ENCODE measurements at places on chromosomes 6 and 20. TPM values are rescaled to one million over a fixed set of nuclear protein-coding genes. Genes with fewer than 3 reads are reported as not detected.
A peak's percentile ranks its signal among the peaks of the same experiment; 100 is the strongest.

Gene TFAP2A
- total RNA-seq = 0.21 TPM

- DNase-seq = no peak
Observed at GRCh38 chr6:109794201-109794923, 103.3 kb downstream of the FIG4 start.

Gene MAFB
- total RNA-seq = 12.4 TPM

GRCh38 chr6:118240878-118241528, 307.1 kb upstream of the PLN start:
- no peak for DNase-seq

GRCh38 chr6:74973591-74973990, 232.3 kb downstream of the COL12A1 start:
- DNase-seq = no peak

Gene COL9A3
- total RNA-seq = 1.8 TPM

Gene ZSCAN23
- 1.2 TPM for total RNA-seq

DNA sequence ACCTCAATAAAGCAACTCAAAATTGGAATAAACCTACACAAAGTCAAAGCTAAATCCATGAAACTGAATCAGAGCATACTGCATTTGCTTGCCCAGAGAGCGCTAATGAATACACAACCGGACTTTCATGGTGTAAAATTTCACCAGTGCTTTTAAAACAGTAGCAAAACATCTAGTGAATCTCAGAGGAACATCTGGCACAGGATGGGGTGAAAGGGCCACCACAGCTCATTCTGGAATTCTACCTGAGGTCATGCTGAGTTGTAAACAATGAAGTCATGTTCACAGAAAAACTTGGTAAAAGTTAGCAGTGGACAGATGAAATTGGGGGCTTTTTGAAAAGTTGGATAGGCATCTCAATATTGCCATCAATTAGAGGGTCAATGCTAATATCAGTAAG, 125.6 kb upstream of the STXBP5 start:
- no peak for DNase-seq

Gene MICAL1
- 5.8 TPM for total RNA-seq

Gene SLC17A4
- not detected for total RNA-seq

Gene ADGB
- not detected for total RNA-seq

GRCh38 chr6:129643968-129644367, 66.0 kb downstream of the ARHGAP18 start:
- no peak for DNase-seq

DNA sequence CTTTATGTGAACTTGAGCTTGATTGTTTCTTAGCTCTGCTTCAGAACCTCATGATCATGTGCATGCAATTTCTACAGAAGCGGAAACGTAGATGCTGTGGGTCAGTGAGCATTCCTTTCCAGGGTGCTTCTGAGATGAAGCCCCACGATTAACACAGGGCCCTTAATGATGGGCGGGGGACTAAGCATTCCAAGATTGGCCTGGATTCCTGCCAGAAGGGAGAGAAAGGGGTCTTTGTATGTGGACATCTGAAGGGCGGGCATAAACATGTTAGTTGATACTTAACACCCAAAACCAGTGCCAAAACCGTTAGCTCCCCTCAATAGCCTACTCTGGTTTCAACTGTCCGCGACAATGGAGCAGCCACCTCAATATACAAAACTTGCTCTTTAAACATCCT, 46.9 kb upstream of the POU3F2 start:
- no peak for DNase-seq

Gene LMBRD1
- 36.8 TPM for total RNA-seq

- DNase-seq = no peak
Observed at GRCh38 chr6:19440531-19440930, 396.6 kb upstream of the ID4 start.

DNA sequence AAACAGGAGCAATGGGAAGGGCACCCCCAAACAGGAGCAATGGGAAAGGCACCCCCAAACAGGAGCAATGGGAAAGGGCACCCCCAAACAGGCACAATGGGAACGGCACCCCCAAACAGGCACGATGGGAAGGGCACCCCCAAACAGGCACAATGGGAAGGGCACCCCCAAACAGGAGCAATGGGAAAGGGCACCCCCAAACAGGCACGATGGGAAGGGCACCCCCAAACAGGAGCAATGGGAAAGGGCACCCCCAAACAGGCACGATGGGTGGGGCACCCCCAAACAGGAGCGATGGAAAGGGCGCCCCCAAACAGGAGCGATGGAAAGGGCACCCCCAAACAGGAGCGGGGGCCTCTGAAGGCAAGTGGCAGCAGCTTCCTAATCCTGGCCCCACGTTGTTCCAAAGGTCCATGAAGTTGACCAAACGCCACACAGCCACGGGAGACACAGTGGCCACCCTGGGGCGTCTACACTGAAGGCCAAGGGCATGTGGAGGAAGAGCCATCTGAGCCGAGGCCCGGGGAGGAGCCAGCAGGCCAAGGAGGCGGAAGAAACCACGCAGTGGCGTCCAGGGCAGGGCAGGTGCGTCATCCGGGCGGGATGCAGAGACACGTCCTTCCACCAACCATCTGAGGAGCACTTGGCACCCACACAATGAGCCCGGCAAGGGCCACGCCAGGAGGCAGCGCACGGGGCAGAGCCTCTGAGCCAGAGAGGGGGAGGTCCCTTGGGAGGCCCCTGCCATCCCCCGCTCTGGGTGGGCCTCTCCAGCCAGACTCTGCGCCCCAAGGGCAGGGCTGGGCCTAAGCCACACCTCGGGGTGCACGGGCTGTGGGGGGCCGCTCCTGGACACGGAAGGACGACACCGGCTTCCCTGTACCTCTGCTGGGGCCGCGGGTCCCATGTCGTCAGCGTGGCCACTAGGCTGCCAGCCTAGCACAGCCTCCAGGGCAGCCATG, 21.5 kb upstream of the NTSR1 start:
- DNase-seq = no peak

GRCh38 chr6:143984666-143985065, 23.4 kb downstream of the PLAGL1 start:
- DNase-seq = no peak

Gene TULP4
- total RNA-seq = 99.5 TPM

Gene SLC35D3
- total RNA-seq = not detected

- no peak for DNase-seq
Observed at GRCh38 chr6:55953335-55953734, 77.9 kb upstream of the BMP5 start.

- DNase-seq = no peak
Observed at GRCh38 chr20:33105316-33105924, 26.0 kb downstream of the BPIFB4 start.

Gene HDGFL1
- not detected for total RNA-seq

Gene COL11A2
- 3.9 TPM for total RNA-seq

Gene DLGAP4
- total RNA-seq = 68.8 TPM

DNA sequence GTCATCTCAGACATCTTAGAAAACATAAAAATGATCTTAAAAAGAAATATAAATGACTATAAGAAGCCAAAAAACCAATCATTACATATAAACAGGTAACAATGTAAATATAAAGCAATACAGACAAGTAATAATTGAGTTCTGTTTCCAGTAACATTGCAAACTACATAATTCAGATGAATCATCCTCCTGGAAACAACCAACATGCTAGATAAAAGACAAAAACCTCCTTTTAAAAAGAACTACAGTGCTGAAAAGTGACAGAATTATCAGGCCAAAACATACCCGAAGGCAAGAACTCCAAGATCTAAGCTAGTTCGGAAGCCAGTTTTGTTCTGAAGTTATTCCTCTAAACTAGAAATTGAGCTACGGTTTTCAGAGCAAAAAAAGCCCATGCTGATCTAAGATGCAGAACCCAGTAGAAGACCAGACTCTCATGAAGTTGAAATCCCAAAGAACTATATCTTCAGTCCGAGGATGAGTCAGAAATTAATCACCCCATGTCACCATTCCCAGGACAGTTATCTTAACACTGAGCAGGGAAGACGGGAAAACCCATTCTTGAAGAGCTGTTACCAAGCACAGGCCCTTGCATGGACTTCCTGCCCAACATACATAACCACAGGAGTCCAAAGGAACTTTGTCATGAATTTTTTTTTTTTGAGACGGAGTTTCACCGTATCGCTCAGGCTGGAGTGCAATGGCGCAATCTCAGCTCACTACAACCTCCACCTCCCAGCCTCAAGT, 9.8 kb downstream of the PGM3 start:
- DNase-seq = no peak

DNA sequence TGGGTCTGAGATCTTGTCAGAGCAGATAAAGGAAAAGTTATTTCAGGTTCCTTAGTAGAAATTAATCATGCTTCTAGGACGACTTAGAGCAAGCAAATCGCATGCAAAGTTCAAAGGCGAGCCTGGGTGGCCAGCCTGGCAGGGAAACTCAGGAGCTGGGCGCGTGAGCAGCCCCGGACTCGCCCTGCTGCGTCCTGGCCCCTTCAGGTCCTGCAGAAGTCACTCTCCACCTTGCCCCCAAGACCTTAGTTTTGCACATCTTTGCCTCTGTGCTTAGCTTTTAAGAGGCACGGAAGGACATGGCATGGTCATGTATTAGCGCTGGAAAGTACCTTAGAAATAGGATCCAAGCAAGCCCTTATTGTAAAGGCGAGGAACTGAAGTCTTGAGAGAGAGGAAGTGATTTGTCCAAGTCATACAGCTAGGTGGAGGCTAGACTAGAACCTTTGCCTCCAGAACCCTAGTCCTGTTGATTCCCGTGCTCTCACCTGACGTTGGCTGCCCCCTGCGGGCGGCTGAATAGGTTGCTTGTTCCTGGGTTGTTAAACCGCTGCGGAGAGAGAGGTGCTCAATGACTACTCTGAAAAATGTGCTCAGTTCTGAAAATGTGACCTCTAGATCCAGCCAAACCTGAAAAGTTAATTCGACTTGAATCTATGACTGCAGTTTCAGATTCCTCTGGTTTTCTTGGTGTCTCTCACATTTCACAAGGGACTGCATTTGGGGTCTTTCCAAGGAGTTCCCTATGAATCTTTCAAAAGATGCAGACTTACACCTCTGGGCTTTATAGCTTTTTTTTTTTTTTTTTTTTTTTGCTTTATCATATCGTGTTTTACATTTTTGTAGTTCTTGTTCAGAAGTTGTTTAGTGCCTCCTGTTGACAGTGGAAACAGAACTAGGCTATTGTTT, 2.7 kb downstream of the MYB start:
- no peak for DNase-seq

Gene PNPLA1
- not detected for total RNA-seq

Gene POM121L2
- total RNA-seq = not detected

Gene CCM2L
- total RNA-seq = 8.3 TPM

Gene VSX1
- total RNA-seq = 0.20 TPM

Gene KIF25
- total RNA-seq = not detected

Gene BCAS4
- 2.2 TPM for total RNA-seq

GRCh38 chr20:11158589-11158988, 484.8 kb upstream of the JAG1 start:
- no peak for DNase-seq

GRCh38 chr6:154731296-154732218, 1.7 kb upstream of the SCAF8 start:
- DNase-seq = no peak

Gene SYCP2
- 1.1 TPM for total RNA-seq

- no peak for DNase-seq
Observed at GRCh38 chr6:589090-589489, 67.8 kb downstream of the HUS1B start.

Gene TMEM244
- total RNA-seq = not detected

GRCh38 chr6:148689168-148689567, 57.7 kb upstream of the UST start:
- no peak for DNase-seq

- DNase-seq = peak; percentile 18
Observed at GRCh38 chr6:4253604-4254231, 118.3 kb upstream of the ECI2 start.

DNA sequence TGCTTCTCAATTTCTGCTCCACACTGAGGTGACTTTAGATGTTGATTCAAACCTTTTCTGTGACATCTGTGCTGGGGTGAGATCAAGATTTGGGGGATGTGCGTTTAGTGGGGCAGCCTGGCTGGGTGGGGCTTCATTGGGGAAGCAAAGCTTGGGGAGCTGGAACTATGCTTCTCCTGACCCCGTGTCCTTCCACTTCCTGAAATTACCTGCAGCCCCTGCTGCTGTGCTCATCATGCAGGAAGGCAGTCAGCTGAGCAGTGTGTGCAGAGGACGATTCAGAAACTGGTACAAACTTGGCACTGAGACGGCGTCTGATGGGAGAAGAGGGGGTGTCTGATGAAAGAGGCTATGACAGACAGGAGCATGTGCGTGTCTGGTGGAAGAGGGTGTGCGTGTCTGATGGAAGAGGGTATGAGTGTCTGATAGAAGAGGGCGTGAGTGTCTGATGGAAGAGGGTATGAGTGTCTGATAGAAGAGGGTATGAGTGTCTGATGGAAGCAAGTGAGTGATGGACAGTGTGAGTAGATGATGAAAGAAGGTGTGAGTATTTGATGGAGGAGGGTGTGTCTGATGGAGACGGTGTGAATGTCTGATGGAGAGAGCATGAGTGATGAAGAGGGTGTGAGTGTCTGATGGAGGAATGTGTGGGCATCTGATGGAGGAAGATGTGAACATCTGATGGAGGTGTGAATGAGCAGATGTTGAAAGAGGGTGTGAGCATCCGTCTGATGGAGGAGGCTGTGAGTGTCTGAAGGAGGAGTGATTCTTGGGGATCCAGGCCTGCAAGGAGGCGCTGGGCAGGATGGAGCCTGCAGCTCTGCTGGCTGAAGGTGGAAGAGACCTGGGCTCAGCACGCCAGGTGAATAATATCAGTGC, 103.4 kb downstream of the SYCP2 start:
- no peak for DNase-seq

DNA sequence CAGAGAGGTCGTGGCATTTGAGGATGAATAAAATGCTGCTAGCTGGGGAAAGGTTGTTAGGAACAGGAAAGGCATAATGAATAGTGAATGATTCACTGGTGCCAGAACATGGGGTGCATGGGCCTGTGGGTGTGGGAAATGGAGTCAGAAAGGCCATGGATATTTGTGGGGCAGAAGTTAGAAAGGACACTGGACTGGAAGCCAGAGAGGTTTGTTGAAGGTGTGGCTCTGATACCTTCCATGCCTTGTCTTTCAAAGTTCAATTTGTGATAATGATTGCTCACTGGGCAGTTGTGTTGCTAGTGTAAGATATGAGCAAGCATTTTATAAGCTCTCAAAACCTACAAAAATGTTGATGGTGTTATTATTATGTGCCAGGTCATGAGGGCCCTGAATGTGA, 32.7 kb downstream of the LRRC1 start:
- DNase-seq = no peak

Gene LAMA2
- 244 TPM for total RNA-seq

DNA sequence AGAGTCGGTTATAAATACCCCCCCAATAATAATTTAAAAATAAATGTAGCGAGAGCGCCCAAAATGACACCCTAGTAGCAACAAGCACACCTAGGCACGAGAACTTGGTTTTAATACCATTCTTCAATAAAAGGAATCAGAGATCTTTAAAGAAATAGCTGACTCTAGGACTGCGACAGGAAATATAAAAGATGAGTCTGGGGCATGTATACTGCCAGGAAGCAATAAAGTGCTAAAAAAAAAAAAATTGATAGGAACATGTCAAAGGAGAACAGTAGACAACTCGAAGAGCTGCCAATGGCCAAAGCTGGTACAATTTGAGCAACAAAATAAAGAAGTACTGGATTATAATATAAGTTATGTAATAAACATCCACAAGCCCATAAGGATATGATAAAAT, 2.2 kb downstream of the PNISR start:
- DNase-seq = no peak

Data from heart right ventricle (tissue), 16 donors.